Stimulated activated CD4-positive, alpha-beta T cell treated with anti-CD3 and anti-CD28 coated beads, Interleukin-4, amount 100 ng/mL, for 1 hour (primary cell): ENCODE measurements at places on chromosomes 2 and 18.

- no peak for DNase-seq
These were observed 65.4 kb downstream of the PID1 start for GRCh38 chr2:229205704-229206103.

- DNase-seq = no peak
These were observed 120.5 kb downstream of the EIPR1 start for GRCh38 chr2:3257166-3257565.

GRCh38 chr18:11826836-11827235 is 24.4 kb upstream of the CHMP1B start:
- no peak for DNase-seq

GRCh38 chr2:204862809-204863208 is 317.5 kb downstream of the PARD3B start:
- DNase-seq = no peak

- DNase-seq = no peak
These were observed 4.1 kb upstream of the MAT2A start for GRCh38 chr2:85534881-85535280.

GRCh38 chr2:118246726-118247125 is 158.5 kb downstream of the INSIG2 start:
- DNase-seq = no peak
